NCI-H510A treated with DMSO at 0.1 percent for 48 hours (cell line): ENCODE measurements at places on chromosomes 7 and 10.

- DNase-seq: no peak
These were observed 33.8 kb downstream of the MKI67 start for GRCh38 chr10:128092454-128092853.

DNA sequence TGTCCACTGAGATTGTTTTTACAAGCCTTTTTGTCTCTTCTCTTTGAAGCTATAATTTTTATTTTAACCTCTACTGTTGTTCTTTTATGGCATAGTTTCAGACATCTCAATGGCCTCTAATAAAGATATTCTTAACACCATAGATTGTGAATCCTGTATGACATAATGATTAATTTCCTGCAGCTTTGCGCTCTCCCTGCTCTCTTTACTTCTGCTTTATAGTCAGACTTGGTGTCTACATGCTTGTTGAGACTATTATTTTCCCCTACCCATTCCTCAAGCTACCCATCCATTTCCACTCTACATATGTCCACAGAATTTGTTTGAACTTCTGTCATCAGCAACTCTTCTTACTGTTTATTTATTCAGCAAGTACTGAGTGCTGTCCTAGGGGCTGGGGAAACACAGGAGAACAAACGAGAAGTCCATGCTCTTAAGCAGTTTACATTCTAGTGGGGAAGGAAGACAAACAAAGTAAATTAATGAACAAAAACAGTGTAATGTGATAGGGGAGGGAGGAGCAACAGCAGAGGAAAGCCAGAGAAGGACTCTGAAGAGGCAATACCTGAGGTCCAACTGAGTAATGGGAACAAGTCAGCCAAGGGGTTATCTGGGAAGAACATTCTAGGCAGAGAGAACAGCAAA lies 110.1 kb downstream of the CDK14 start:
- peak; percentile 91 for DNase-seq

- no peak for DNase-seq
These were observed 1402.5 kb upstream of the CELF2 start for GRCh38 chr10:9615189-9615588.

- DNase-seq: no peak
These were observed 180.5 kb upstream of the PRSS58 start for GRCh38 chr7:142438235-142438922.

- DNase-seq: no peak
These were observed 621.0 kb downstream of the ARL4A start for GRCh38 chr7:13308423-13308822.

- peak; percentile 9 for DNase-seq
These were observed 587 bp downstream of the HOXA10 start for GRCh38 chr7:27173511-27173955.

DNA sequence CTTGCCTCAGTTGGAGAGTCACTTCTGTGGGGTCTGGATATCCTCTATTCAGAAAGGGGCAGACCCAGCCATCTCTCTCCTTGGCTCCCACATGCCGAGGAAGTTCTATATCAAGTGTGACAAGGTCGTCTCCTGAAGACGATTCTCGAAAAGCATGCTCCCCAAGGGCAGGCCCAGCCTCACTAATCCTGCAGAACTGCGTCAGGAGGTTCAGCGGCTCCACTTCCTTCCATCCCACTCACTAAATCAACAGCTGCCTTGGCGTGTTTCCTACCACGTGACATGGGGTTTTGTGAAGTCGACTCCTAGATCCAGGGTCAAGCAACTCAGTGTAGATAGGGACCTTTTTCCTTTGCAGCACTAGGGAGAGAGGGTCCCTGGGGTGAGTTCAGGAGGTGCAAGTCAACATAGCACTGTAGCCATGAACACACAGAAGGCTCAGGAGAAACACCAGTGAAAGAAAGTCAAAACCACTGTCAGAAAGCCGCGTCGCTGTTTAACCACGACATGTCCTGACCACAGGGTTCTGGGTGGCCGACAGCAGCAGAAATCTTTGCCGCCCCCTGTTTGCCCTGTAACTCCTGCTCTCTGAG lies 156.4 kb downstream of the PRPF18 start:
- DNase-seq: no peak

- peak; percentile 58 for DNase-seq
These were observed 120.1 kb downstream of the DYNC2I1 start for GRCh38 chr7:158976468-158976848.

DNA sequence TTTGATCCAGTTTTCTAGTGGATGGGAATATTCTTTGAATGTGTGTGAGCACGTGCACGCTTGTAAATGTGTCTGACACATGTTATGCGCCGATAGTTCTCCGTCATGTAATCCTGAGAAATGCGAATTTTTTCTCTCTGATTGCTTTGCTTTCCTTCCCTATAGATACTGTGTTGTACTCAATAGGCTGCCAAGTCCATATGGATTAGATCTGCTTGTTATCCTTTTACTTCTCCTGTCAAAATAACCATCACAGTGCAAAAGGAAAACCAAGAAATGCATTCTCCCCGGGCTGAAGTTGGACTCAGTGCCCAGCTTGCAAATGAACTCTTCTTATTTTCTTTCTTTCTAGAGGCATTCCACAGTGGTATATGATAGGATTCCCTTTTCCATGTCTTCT lies 131.9 kb downstream of the KIAA1217 start:
- DNase-seq: no peak

DNA sequence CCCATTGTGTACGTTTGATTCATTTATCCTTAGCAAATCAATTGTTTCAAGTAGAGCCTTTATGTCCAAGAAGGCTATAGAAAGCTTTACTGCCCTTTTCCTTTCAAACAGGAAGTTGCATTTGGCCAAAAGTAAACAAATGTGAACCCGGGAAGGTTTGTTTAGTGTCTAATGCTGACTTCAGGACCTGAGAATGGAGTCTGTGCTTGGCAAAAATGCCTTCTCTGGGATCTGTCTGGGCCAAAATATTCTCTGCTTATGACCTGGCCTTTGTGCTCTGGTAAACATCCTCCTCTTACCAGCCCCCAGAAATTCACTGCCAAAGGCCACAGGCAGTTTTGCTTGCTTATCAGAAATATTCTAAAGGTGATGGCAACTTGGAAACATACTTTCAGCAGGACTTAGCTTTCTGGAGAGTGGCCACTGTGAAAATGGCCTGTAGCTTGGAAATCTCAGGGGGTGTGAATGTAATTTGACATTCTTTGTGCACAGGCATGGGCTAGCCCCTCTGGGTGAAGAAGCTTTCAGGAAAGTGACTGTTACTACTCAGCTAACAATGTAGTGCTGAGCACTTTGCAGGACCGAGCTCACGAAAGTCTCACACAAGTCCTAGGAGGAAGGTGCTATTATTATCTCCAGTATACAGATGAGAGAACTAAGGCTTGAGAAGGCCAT lies 199.5 kb downstream of the PTEN start:
- no peak for DNase-seq

DNA sequence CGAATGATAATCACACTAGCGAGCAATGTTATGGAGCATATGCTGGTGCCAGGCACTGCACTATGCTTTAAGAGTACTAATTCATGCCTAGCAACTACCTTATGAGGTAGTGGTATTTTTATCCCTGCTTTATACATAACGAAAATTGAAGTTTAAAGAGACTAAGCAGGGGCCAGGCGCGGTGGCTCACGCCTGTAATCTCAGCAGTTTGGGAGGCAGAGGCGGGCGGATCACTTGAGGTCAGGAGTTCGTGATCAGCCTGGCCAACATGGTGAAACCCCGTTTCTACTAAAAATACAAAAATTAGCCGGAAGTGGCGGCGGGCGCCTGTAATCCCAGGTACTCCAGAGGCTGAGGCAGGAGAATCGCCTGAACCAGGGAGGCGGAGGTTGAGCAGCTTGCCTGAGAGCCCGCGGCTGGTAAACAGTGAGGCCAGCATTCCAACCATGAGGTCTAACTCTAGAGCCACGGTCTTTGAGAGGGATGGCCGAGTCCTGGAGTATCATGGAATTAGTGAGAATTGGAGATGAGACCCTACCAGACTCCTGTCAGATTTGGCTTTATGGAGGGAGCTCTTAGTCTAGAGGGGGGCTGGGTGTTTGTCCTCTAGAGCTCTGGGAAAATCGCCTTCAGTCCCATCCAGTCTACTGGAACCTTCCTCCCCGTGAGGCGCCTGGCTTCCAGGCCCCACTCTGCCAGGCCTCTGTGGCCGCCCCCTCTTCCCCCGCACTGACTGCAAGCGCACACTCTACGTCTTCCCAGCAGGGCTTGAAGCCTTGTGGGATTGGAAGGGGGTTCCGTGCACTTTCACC lies 11.6 kb downstream of the TLX1 start:
- DNase-seq: no peak

DNA sequence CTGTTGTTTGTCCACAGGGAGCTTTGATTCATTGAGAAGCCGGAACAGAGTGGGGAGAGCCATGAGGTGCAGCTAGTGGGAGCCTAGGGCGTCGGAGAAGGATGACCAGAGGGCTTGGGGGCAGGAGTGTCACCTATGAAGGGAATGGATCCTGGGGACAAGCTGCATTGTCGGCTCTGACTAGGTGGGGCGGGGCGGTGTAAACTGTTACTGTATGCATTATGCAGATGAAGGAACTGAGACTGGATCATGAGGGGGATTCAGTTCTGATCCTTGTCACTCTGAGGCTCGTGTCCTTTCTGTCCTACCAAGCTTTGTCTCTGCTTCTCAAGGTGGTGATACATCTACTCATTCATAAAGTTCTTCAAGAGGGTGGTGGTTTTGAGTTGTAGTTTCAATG lies 39.9 kb upstream of the MMD2 start:
- no peak for DNase-seq

- DNase-seq: peak; percentile 1
These were observed 170.9 kb upstream of the SMIM30 start for GRCh38 chr7:113289140-113289740.

DNA sequence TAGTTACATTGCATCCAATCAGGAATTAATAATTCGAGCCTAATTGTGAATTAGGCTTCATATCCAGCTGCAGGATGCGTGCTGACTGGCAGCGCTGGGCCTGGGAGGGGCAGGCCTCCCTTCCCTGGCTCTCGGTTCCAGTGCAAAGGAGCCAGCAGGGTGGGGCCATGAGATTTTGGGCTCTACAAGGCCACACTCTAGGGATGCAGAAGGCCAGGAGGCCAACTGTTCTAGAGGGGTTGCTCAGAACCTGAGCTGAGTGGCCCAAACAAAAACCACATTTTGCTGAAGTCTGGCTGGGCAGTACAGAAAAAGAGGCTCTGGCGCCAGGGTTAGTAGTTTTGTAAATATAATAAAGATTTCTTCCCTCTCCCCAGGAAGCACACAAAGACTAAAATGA lies 72.3 kb downstream of the CLEC2L start:
- DNase-seq: no peak

- DNase-seq: no peak
These were observed 265.6 kb downstream of the PTEN start for GRCh38 chr10:88129013-88129412.

DNA sequence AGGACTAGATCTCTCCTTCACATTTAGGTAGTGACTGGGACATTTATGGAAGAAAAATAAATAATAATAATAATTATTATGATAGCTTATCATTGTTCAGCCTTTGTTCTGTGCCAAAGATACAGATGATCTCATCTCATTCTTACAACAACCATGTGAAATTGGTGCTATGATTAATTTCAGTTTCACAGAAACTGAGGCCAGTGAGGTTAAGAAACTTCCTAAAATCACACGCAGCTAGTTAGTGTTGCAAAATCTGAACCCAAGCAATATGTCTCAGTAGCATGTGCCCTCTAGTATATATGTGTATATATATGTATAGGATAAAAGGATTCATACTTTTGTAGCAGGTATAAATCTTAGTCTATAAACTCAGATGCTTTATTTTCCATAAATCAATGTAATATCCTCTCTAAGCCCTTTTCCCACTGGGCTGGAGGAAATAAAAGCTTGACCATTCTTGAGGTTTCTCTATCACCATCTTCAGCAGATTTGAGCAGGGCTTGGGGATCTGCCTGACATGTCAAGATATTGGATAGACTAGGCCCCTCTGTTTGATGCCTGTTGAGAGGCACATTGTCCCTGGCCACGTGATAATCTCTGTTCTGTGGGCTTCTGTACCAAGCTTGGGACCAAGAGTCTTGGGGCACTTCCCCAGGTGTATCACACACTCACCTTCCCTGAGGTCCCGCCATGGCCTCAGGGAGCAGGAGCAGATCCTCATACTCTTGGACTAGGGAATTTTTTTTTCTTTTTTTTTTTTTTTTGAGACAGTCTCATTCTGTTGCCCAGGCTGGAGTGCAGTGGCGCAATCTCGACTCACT lies 172.6 kb upstream of the NRP1 start:
- no peak for DNase-seq

DNA sequence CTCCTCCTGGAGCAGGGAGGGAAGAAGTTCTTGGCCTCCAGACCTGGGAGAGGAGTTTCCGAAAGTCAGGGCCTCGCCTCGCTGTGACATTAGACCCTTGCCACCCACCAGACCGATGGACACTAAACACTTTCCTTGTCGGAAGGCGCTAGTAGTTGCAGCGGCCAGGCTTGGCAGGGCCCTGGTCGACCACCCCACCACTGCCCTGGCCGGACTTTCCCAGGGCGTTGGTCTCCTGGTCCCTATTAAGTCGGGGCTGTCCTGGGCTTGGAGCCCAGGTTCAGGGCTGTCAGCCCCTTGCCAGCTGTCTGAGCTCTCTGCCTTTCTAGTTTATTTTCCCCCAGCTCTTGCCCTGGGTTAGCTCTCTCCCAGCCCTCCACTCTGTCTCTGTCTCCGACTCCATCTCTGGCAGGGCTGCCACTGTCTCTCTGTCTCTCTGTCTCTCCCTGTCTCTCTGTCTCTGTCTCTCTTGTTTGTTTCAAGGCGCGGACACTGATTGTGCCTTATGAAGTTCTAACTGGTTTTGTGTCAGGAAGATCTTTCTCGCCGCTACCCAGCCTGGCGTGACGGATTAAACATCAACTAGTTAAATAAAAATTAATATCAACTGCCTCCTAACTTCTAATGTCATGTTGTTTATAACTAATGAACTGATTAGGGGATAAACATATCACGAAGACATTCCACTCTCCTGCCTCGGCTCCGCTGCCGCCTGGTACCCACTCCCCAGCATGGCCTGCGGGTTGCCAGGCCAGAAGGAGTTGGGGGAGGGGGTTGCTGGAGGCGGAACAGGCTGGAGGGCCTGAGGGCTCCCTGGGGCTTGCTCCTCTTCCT lies 13.8 kb upstream of the PAX2 start:
- no peak for DNase-seq

GRCh38 chr7:147096629-147097028 lies 980.0 kb downstream of the CNTNAP2 start:
- no peak for DNase-seq
